ENCODE measurements at places on chromosomes 12 and 14.

DNA sequence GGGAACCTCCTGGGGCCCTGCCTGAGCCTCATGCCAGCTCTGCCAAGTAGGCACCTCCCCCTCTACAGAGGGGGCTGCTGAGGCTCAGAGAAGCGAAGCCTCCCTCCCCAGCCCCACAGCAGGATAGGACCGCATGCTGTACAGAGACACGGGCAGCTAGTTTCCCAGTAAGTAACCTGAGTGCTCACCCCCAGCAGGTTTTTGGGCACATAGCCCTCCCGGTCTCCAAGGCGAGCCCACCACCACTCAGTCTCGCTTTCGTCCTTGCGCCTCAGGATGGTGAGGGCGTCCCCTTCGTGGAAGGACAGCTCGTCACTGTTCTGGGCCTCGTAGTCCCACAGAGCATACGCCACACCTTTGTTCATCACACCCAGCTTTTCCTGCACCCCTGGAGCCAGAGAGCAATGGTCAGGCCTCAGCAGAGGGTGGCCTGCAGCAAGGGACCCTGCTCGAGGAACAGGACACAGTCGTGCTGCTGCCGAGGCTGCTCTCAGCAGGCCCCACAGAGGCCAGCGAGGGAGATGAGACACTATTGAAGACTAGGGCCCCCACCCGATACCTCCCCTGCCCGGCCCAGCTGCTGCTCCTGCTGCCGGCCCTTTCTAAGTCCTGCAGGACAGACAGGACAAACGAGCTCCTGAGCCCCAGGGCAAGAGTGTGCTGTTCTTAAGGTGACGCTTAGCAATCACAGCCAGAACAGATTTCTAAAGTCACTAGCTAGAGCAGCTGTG, 20.4 kb downstream of the ZFYVE21 start:
- no peak for DNase-seq

- no peak for DNase-seq
These were observed 79.8 kb upstream of the FSCB start for GRCh38 chr14:44586910-44587309.

- no peak for DNase-seq
These were observed 81.1 kb upstream of the RFLNA start for GRCh38 chr12:124213666-124214347.

GRCh38 chr12:30850684-30851083, 75.9 kb upstream of the TSPAN11 start:
- DNase-seq: no peak

DNA sequence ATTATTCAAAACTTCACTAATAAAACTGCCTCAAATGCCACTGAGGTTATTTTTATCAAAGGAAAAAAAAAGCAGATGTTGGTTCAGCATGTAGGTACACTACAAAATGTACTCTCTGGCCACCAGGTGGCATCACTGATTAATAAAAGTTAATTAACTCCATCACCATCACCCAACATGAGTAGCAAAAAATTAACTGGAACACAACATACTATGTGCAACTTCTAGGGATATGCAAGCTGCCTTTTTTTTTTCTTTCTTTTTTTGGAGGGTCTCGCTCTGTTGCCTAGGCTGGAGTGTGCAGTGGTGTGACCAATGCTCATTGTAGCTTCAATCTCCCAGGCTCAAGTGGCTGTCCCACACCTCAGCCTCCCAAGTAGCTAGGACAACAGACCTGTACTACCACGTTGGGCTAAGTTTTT, 43.8 kb upstream of the NR2C1 start:
- peak; percentile 66 for DNase-seq

Data from left colon (tissue), 2 donors.